ENCODE measurements at places on chromosomes 12 and 14. TPM values are rescaled to one million over a fixed set of nuclear protein-coding genes. Genes with fewer than 3 reads are reported as not detected.

GRCh38 chr12:93055221-93055620 lies 126.1 kb upstream of the EEA1 start:
- no peak for DNase-seq

GRCh38 chr12:55847603-55848291 lies 5.0 kb upstream of the MMP19 start:
- DNase-seq, result peak; percentile 37

GRCh38 chr14:93006567-93007051 lies 83.7 kb downstream of the CHGA start:
- DNase-seq, result no peak

GRCh38 chr12:33192226-33192625 lies 247.4 kb downstream of the SYT10 start:
- DNase-seq, result no peak

DNA sequence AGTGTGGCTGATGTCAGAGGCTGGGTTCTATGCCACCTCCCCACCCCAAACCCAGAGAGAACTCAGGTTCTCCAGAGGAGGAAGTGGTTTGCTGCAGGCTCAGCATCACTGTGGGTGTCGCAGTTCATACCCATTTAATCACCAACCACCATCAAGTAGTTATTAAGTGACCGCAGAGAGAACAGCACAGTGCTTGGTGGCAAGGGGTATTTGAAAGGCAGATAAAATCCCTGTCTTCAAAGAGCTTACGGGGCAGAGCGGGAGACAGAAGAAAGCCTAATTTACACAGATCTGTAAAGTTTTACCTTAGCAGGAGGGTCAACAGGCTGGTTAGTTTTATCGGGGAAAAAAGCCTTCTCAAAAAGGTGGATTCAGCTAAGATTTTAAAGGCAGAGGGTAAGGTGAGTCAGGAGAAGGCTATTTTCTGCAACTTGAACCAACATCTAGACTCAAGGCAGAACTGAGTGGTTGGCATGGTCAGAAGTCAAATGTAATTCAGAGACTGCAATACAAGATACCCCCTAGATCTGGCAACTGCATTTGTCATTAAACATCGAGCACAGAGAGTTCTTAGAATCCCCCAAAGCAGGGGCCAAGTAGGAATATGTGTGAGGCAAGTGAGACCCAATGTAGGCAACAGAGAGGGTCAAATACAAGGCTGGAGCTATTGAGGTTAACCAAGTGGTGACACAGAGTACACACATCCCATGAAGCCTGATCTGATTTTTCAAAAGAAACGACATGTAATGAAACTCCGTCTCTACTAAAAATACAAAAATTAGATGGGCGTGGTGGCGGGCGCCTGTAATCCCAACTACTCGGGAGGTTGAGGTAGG lies 13.2 kb downstream of the PXN start:
- DNase-seq, result no peak

DNA sequence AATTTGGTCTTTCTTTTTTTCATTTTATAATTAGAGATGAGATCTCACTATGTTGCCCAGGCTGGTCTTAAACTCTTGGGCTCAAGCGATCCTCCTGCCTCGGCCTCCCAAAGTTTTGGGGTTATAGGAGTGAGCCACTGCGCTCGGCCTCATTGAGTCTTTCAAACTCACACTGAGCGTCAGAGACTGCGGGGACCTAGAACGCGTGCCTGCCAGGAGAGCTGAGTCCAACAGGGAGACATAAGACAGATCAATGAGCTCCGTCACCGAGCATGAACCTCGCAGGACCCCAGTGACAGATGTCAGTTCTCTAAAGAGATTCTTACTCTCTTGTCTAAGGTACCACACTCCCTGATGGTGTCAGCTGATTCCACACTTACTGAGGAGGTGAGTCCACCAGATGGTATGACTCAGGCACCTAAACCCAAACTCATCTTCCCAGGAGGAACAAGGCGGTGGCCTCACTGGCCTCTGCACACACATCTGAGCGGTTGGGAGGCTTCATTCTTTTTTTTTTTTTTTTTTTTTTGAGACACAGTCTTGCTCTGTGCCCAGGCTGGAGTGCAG lies 58.9 kb downstream of the CCDC88C start:
- DNase-seq, result no peak

- DNase-seq, result no peak
Measured at GRCh38 chr12:75970310-75970709, 61.3 kb downstream of the PHLDA1 start.

DNA sequence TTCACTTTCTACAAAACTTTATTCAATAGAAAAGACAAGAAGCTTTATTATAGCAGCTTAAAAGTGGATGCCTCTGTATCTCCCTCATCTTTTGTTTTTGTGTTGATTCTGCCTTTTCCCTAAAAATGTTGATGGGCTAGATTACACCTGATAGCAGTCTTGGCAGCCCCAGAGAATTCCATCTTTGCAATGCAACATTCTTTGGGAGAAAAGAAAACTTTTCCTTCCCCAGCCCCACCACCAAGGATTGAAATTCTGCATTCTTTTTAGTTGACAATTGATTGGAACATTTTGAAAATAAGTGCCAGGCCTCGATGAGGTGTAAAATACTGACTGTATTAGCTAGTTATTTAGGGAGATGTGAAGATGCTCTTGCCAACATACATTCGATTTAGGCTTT lies 306.8 kb upstream of the G2E3 start:
- peak; percentile 46 for DNase-seq

DNA sequence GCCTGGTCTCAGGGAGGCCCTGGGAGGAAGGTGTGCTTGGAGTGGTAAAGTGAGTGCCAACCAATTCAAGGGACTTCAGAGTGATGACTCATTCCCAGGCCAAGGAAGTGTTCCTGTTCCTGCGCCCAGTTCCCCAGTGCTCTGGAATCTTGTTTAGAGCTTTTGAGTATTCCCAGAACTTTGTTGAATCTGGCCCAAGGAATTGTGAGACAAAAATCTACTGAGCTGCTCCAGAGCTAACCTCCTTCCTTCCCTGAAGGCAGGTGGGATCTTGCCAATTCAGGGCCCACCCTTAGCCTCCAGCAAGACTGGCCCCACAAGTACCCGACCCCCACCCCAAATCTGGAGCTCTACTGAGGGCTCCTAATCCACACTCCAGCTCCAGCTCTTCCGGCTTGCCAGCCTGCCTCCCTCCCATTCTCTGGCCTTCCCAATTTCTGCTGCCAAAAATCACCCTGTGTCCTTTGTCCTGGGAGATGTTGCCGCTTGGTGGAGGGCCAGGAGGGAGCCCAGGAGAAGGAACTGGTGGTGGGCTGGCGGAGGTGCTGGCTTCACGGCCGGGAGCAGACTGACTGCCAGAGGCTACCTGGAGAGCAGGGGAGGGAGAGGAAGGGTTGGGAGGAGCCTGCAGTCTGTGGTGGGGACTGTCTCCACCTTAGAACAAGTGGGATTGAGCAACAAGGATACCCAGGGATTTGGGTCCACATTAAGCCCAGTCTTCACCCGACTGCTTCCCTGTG lies 2.0 kb upstream of the ATN1 start:
- DNase-seq, result peak; percentile 91

DNA sequence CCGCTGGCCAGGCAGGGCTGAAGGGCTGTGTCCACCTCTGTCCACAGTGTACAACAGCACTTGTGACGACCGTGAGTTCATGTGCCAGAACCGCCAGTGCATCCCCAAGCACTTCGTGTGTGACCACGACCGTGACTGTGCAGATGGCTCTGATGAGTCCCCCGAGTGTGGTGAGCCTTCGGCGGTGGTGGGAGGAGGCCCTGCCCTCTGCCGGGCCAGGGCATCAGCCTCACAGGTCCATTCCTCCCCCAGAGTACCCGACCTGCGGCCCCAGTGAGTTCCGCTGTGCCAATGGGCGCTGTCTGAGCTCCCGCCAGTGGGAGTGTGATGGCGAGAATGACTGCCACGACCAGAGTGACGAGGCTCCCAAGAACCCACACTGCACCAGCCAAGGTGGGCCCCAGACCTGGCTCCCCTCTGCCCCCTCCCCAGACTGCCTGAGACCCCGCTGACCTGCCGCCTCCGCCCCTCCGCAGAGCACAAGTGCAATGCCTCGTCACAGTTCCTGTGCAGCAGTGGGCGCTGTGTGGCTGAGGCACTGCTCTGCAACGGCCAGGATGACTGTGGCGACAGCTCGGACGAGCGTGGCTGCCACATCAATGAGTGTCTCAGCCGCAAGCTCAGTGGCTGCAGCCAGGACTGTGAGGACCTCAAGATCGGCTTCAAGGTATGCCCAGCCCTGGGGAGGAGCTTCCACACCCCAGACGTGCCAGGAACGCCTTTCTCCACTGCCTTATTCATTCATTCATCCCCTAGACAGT lies 20.8 kb upstream of the NXPH4 start:
- no peak for DNase-seq

DNA sequence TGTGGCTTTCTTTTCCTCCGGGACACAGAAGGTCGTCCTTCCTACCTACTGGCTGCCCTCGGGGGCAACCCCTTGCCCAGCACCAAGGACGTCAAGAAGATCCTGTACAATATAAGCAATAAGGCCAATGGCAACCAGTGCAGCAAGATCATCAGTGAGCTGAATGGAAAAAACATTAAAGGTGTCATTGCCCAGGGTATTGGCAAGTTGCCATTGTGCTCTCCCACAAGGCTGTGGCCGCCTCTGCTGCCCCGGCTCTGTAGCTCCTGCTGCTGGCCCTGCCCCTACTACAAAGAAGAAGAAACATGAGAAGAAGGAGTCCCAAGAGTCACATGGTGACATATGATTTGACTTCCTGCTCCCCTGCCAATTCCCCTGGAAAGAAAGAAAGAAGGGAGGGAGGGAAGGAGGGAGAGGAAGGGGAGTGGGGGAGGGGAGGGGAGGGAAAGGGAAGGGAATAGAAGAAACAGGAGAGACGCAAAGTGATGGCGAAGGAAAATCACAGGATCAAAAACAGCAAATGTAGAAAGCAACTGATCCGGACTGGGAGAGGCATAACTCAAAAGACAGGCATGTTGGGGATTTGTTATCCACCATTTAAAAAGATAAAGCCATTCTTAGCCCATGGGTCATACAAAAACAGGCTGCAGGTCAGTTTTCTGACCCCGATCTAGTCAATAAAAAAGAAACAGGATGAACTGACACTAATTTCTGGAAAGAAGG lies 61.3 kb upstream of the RESF1 start:
- peak; percentile 80 for DNase-seq

- DNase-seq, result no peak
Measured at GRCh38 chr12:52771088-52771487, 6.1 kb downstream of the KRT76 start.

DNA sequence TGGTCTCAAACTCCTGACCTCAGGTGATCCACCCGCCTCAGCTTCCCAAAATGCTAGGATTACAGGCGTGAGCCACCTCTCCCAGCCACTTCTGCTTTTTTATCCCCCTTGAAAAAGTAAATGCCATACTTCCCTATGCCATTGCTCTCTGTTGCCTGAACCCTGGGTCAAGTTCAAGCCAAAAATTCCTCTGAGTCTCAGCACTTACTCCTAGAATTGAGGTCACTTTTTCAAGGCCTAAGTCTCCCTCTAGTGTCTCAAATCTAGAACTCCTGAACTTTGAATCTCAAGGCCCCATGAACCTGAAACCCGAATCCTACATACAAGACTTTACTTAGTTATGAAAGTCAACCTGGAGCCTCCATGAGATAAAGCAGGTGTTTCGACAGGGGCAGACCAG lies 1.4 kb upstream of the APOBEC1 start:
- DNase-seq, result peak; percentile 82

GRCh38 chr12:5384015-5384414 lies 47.9 kb upstream of the NTF3 start:
- no peak for DNase-seq

DNA sequence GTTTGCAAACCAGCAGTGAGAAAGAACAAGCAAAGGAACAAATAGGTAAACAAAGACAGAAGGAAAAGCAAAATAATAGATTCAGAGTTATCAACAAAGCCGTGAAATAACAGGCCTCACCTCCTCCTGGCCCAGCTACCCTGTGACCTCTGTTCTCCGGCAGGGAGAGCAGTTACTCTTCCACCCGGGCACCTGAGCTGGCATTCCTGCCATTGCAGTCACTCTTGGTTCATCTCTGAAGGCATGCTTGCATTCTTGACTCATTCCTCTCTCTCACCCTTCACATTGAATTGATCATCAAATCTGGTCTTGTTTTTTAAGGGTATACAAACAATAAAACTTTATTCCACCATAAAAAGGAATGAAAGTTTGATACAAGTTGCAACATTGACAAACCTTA lies 95.1 kb downstream of the TTC8 start:
- no peak for DNase-seq

DNA sequence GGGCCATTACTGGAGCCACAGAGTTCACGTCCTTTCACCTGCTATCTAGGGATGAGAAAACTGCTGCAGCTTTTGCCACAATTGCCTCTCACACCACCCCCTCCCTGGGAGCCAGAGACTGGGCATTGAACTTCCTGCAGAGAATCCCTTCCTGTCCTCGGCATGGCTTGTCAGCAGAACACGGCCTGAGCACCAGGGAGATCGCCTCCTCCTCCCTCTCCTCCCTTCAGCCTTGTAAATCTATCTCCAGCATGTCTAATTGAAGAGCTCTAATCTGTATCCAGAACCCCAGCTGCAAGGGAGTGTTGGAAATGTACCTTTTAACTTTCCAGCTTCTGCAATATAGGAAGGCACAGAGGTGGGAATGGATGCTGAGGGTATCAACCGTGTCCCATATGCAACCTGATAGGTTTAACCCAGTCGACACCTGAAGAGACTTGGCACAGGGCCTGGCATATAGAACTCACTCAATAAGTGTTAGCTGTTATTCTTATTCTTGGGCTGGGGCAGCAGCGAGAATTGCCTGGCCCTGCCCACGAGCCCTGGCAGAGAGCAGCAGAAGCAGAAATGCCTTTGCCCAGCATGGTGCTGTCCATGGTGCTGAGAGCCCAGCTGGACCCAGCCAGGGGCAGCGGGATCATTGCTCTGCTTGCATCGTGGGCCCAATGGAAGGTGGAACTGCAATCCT lies 26.8 kb downstream of the TMEM63C start:
- DNase-seq, result peak; percentile 87

DNA sequence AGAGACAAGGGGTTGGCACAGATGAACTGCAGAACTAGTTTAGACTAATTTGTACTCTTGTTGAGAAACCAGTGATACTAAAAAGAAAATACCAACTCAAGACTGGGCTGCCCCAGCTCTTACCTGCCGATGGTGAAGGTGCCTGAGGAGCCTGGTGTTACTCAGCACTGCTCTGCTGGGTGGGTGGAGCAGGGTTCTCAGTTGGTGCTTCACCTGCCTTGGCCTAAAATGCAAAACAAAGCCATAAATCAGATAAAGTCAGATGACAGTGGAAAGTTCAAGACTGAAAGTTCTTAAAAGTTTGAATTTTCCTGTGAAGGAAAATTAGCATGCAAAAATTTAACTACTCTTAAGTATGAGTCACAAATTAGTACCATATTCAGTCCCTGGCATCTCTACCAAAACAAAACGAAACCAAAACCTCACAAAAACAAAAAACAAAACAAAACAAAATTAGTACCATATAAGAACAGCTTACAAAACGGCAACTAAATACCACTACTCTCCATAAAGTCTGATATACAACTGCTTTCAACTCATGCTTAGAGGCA lies 21.9 kb downstream of the YBX3 start:
- no peak for DNase-seq

The SLC7A7 gene
- 3.6 TPM for total RNA-seq

The FNTB gene
- total RNA-seq, result 12.5 TPM

The OAS2 gene
- total RNA-seq, result not detected

The LRIG3 gene
- 7.5 TPM for total RNA-seq

The CYP27B1 gene
- total RNA-seq, result 2.7 TPM

The NFE2 gene
- 1.3 TPM for total RNA-seq

The SCNN1A gene
- total RNA-seq, result 134 TPM

The E2F7 gene
- 22.3 TPM for total RNA-seq

The STAB2 gene
- 0.14 TPM for total RNA-seq

The CERS5 gene
- total RNA-seq, result 50.2 TPM

The KRT78 gene
- total RNA-seq, result not detected

The SERPINA10 gene
- not detected for total RNA-seq
